Stimulated activated naive CD4-positive, alpha-beta T cell treated with Interleukin-2 at 50 U/mL for 16 hours (primary cell): ENCODE measurements at places on chromosomes 6 and 20.

DNA sequence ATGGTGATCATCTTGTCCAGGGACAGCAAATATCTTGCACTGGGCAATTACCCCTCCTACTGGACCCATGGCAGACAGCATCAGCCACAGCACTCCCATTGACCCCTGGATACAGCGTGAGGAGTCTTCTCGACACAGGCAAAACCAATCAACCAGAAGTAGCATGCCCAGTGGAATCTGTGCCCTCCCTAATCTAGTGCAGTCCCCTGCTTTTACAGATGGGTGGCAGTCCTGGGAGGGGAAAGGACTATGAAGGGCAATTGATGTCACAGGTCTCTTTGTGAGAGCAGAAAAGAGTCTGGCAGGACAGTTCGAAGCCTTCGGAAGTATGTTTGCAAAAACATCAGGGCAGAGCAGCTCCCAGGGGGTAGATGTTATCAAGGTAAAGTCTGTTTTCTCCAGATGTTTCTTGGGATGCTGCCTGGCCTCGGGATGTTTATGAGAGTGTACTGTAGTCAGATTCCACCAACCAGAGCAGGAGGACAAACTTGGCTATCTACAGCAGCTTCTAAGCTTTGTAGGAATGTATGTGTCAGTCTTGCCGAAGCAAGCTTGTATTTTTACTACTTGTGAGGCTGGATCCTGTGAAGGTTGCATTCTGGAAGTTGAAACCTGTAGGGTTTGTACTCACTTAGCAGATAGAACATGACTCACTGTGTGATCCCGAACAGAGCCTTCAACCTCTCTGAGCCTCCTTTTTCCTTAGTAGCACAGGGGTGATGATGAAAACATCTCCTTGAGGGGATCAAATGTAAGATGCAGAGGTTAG lies 63.0 kb upstream of the MYL9 start:
- no peak for DNase-seq

DNA sequence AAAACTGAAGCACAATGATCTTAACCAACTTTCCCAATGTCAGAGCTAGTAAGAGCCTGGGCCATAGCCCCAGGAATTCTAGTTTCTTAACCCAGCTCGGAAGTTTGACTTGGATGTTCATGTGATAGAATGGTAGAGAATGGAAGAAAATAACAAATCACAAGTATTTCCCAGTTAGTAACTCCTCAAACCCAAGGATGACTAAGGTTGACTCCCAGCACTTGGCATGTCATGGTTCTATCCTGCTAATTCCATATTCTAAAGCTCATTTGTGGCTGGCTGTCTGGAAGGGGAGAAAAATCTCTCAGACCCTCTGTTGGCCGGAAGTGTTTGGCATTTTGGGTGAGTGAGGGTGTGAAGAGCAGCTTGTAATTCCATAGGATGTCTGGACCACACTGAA lies 248.7 kb downstream of the RFPL4B start:
- no peak for DNase-seq

- DNase-seq: no peak
Observed at GRCh38 chr20:44029848-44030230, 115.2 kb downstream of the TOX2 start.

- no peak for DNase-seq
Observed at GRCh38 chr20:54606380-54606779, 131.0 kb downstream of the DOK5 start.

GRCh38 chr20:49915118-49915379 lies 280 bp downstream of the SPATA2 start:
- no peak for DNase-seq

- no peak for DNase-seq
Observed at GRCh38 chr6:129364037-129364436, 345.9 kb downstream of the ARHGAP18 start.

DNA sequence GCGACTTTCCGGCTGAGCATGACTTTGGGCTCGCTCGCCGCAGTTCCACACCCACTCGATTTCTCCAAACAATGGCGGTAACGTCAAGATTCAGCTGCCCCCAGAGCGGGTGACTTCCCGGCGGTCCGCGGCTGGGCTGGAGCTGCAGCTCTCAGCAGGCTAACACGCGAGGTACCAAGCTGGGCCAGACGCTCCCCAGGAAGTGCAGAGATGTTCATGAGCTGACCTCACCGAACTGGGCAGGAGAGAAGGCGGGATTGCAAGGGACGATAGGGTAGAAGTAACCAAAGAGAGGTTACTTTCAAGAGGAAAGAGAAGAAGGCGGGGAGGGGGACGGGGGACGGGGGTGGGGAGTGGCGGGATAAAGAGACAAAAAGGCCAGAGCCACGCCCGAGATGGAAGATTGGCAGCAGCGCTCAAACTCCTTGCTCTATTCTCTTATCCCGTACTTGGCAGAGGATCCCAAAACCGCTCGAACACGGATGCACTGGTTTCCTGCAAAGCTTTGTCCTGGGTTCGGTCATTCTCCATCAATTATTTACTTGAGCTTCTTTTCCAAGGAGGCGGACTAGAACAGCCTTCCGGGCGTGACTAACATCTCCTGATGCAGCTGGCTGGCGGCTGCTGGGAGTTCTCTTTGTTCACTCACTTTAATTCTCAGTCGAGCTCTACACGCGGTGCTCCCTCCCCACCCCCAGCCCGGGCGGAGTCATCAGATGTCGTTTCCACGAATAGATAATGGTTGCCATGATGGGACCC lies at the start of gene MTCL3:
TSS of gene MTCL3 (minus strand) at position 626 of the 759 bp plus-strand sequence.
- peak; percentile 61 for DNase-seq

GRCh38 chr20:20276811-20277530 lies 90.9 kb upstream of the INSM1 start:
- no peak for DNase-seq

DNA sequence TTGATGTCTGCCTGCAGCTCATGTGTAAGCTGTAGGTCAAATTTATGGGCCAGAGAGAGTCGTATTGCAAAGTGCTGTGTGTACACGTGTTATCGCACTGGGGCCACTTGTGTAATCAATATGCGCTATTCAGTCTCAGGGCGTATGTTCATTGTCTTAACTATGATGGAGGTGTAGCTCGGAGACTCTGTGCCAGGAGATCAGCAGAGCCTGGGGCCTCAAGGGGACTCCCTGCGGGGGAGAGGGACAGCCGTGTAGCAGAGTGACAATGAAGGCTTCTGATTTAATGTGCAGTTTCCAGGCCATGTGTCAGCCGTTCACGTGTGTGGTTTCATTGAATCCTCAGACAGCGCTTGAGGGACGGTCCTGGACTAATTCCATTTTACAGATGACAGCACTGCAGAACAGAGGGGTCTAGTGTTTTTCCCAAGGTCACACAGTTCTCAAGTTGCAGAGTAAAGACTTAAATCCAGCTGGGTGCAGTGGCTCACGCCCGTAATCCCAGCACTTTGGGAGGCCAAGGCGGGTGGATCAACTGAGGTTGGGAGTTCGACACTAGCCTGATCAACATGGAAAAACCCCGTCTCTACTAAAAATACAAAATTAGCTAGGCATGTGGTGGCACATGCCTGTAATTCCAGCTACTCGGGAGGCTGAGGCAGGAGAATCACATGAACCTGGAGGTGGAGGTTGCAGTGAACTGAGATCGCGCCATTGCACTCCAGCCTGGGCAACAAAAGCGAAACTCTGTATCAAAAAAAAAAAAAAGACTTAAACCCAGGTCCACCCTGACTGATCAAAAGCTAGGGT lies 242.5 kb downstream of the PREX1 start:
- no peak for DNase-seq

GRCh38 chr6:72619883-72620696 lies 1.8 kb upstream of the KCNQ5 start:
- peak; percentile 75 for DNase-seq

DNA sequence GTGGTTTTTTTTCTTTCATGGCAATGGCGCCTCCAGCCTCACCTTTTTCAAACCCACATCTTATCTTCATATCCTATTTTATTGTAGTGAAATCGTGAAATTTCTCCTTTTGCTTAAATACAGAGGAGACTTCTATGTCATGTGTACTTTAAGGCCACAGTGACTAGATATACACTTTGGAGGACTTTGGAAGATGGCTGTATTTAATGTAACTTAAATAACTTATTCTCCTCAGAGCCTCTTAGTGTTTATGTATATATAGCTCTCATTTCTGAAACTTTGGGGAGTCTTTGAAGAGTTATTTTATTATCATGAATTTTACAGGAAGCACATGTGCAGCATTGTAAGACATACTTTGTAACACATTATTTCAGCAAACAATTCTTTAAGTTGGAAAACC lies 968 bp downstream of the LAMA2 start:
- DNase-seq: no peak

DNA sequence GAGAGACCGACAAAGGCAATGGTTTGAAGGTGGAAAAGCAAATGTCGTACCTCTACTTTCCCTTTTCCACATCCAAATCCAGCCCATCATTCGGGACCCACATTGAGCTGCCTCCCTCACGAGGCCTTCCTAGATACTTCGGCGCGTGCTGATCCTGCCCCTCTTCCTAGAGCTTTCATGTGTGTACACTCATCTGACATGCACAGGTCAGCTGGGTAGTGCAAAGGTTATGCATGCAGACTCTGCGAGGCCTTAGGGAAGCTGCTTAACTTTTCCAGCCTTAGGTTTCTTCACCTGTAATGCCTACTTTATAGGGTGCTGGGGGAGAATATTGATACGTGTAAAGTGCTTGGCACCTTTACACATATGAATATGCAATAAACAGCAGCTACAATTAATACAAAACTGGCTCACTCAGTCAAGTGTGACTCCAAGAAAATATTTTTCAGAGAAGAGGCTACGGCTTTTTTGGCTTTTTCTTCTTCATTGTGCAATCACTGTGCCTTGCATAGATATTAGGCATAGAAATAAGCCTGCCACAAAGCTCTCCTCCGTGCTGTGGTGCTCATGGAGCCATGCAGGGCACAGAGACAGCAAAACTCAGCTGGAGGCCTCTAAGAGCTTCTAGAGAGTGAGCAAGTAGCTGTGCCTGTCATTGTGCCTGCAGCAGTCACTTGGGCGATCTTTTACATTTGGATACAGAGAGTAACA lies 3.6 kb upstream of the MANBAL start:
- no peak for DNase-seq

DNA sequence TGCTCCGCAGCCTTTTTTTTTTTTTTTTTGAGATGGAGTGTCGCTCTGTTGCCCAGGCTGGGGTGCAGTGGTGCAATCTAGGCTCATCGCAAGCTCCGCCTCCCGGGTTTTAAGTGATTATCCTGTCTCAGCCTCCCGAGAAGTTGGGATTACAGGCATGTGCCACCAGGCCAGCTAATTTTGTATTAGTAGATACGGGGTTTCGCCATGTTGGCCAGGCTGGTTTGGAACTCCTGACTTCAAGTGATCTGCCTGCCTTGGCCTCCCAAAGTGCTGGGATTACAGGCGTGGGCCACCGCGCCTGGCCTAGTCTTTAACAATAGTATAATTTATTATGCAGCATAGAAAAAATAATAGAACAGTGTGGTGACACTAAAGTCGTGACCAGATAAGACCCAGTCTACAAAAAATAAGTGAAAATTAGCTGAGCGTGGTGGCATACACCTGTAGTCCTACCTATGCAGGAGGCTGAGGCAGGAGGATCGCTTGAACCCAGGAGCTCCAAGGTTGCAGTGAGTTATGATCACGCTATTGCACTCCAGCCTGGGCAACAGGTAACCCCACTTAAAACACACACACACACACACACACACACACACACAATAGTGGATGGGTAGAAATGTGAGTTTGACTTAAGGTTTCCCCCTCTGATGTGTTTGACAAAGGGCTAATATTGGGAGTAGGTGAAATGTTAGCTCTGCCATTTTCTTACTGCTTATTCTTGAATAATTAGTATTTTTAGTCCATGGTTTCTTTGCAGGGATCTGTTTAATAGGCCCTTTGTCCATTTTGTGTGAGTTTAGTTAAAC lies 6.5 kb downstream of the PIM1 start:
- DNase-seq: no peak

GRCh38 chr6:93894521-93894920 lies 475.2 kb upstream of the EPHA7 start:
- DNase-seq: no peak

DNA sequence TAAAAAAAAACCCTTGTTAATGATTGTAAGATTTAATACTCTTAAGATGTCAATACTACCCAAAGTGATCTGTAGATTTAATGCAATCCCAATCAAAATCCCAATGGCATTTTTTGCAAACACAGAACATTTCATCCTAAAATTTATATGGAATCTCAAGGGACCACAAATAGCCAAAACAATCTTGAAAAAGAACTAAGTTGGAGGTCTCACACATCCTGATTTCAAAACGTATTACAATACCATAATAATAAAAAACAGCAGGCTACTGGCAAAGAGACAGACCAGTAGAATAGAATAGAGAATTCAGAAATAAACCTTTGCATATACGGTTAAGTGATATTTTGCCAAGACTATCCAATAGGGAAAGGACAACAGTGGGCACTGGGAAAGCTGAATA lies 331.9 kb upstream of the JARID2 start:
- no peak for DNase-seq

- DNase-seq: no peak
Observed at GRCh38 chr6:113377362-113377942, 479.7 kb upstream of the MARCKS start.

DNA sequence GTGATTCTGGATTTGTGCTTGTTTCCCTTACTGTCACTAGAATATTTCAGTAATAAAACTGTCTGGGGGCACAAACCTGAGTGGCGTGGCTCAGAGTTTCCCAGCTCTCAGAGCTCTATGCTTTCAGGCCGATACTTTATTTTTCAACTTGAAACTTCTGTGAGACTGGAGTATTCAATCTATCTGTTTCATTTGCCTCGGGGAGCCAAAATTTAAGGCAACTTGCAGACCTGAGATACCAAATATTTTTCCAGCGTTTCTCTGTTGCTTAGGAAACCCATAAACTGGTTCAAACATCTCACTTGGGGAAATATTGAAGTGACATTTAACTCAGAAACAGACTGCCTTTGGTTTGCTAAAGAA lies 74.7 kb downstream of the SOBP start:
- no peak for DNase-seq

DNA sequence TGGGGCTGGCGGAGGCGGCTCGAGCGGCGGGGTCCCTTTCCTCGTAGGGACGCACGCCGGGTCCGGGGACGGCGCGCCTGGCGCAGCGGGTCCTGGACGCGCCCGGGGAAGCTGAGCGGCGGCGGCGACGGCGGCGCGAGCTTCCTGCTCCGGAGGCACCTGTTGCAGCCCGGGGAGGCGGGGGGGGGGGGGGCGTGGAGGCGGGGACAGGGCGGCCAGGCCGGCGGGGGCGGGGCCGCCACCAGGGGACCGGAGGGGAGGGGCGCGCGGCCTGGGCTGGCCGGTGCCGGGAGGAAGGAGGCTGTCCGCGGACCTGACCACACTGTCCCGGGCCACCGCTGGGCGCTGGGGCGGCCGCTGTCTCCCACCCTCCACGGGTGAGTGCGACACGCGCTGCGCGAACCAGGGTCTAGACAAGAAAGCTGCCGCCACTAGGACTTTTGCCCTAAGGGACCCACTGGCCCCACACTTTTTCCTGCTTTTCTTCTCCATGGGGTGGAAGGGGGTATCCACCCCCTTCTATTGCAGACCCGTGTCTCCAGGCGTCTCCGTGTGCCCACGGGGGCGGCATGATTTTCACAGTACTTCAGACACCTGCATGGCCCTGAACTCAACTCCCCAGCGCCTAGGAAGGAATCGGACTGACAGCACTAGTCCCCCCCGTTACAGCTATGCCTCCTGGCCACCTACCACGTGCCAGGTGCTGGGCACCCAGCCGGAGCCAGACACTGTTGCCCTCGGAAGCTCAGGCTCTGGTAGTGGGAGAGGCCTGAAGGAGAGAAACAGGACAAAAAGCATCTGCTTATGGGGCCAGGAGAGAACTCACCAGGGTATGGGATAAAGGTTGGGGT lies at the start of gene NFATC2:
TSS of gene NFATC2 (minus strand) at position 149 of the 851 bp plus-strand sequence. CDS start 220 bp downstream, outside the sequence.
- DNase-seq: peak; percentile 67

GRCh38 chr6:169101981-169102380 lies 151.7 kb downstream of the THBS2 start:
- no peak for DNase-seq

GRCh38 chr6:128064540-128064895 lies 163.7 kb upstream of the THEMIS start:
- no peak for DNase-seq
